ENCODE measurements at places on chromosomes 3 and 15.

- no peak for DNase-seq
Measured at GRCh38 chr3:126305427-126305826, 51.8 kb downstream of the KLF15 start.

GRCh38 chr15:74172701-74173379 is 670 bp upstream of the ISLR start:
- DNase-seq = peak; percentile 67

DNA sequence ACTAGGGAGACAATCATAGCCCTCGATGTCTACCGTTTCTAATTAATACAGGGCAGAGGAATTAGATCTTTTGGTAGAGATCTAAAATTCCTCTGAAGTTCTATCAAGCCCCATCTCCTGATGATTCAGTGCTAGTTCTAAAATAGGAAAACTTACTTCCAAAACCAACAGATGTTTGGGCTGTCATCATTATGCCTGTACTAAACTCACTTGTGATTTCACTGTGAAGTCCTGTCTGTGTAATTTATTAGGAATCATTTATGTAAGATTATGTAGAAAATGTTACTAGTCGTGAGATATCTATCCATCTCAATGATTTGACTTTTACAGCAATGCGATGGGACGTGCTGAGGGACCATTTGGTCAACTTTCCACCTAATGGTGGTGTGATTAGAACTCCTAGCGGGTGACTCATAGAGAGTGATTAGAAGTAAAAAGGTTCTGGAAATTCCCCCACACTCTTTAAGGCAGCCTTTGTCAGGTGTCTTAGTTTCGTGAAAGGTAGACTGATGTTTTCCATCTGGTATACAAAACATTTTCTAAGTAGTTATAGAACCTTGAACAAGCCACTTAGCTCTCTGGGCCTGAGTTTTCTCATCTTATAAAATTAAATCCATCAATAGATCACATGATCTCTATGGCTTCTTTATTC is 34.2 kb downstream of the LIPC start:
- no peak for DNase-seq

GRCh38 chr3:70916375-70917055 is 604.1 kb upstream of the MDFIC2 start:
- DNase-seq = no peak

DNA sequence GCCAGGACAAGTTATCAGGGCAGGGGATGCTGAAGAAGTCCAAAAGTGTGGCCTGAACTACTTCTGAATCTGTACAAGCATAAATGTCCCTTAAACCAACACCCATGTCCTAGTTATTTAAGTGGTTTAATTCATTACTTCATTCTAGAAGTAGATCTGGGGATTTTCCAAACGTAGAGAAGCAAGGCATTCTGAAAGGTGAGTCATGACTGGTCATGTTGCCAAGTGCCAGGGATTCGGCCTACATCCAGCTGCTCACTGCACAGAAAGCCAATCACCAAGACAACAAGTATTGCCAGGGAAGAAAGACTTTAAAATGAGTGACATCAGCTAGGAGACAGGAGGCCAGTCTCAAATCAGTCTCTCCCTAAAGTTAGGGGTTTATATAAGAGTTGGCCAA is 396.6 kb downstream of the GABRB3 start:
- DNase-seq = no peak

- DNase-seq = no peak
Measured at GRCh38 chr3:187255314-187255713, 36.2 kb downstream of the MASP1 start.

DNA sequence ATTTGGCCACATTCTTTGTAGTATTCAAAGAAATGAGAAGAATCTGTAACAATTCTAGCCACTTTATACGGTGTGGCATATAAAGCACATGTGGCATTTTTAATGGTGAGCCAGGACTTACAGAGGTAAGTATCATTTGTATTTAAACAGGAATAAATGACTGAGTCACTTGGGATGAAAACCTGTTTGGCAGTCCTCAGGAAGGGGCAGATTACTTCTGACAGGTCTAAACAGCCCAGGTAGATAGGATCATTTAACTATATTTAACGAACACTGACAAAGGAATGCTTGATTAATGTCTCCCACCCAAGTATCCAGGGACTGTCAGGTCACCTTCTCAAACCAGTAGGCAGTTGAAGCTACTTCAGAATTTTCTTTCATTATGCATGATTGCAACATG is 241.5 kb upstream of the SATB1 start:
- DNase-seq = no peak

- no peak for DNase-seq
Measured at GRCh38 chr15:37979671-37980409, 45.4 kb downstream of the TMCO5A start.

DNA sequence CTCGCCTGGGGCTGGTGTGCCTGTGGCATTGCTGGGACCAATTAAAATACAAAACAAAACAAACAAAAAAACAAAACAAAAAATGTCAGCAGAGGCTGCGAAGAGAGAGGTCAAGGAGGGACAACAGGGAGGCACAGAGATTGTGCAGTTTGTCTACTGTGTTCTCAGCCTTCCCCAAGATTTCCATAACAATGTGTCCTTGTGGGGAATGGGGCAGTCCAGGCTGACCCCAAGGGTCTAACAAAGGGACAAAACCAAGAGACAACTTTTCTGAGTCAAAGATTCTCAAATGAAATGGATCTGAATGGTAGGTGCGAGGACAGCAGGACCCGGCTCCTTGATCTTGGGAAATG is 46.4 kb upstream of the TRPM1 start:
- no peak for DNase-seq

DNA sequence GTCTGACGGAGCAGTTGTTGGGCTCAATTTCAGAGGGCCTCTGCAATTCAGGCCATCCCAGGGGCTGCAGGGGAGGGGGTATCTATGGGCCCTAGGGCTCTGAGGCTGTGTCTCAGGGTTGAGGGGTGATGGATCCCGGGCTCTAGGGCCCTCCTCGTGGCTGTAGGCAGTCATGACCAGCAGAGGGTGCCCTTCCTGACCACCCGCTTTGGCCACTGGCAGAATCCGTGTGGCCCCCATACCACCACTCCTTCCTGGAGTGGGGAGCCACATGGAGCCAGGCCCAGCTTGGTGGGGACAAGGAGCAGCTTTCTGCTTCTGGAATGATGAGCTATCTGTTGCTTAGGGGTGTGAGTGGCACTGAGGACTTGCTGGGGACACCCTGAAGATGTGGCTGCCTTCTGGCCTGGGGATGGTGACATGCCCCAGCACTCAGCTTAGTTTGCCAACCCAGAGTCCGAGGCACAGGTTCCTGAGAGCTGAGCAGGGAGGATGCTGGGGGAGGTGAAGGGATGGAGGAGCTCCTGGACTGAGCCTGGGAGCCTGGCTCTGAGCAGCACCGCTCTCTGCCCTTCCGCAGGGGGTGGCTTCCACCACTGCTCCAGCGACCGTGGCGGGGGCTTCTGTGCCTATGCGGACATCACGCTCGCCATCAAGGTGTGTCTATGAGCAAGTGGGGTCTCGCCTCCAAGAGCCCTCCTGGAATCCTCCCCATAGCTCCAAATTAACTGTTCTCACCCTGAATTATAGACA is 20.2 kb downstream of the HDAC11 start:
- DNase-seq = no peak

DNA sequence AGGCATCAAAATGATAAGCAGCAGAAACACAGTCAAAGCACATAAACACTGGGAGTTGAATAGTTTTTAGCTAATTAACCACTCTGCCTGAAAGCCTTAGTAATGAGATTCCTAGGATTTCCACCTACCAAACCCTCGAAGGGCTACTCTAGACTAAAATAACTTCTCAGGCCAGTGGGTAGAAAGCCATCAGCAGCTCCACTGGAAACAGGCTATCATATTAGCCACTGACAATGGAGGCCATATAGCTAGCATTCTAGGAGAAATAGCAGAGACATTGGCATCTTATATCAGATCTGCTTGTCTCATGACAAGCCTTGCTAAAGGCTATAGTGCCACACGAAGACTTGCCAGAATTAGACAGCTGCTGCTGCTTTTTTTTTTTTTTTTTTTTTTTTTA is 4.5 kb upstream of the CAPN3 start:
- no peak for DNase-seq

- no peak for DNase-seq
Measured at GRCh38 chr3:180990505-180990904, 969 bp upstream of the DNAJC19 start.

- DNase-seq = peak; percentile 80
Measured at GRCh38 chr3:14633819-14634424, 17.6 kb upstream of the CCDC174 start.

- DNase-seq = peak; percentile 83
Measured at GRCh38 chr3:182983876-182984275, 3.5 kb upstream of the DCUN1D1 start.

- DNase-seq = no peak
Measured at GRCh38 chr3:59884409-59884808, 834.6 kb upstream of the CFAP20DC start.

DNA sequence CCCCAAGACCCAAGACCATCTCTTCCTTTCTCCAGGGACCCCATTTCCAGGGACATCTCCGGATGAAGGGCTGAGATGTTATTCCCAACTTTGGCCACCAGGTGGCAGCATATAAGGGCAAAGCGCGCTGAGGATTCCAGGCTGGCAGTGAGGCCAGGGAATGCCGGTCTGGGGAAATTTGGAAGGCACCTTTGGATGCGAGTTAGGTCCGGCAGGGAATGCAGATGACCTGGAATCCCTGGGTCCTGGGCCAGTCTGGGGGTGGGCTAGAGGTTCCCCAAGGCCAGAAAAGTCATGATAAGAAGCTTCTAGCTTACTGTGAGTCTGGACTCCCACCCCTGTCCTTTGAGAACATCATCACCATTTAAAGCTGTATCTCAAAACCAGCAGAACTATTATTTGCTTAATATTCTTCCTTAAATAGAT is 1.6 kb upstream of the CHST13 start:
- DNase-seq = peak; percentile 20

- DNase-seq = no peak
Measured at GRCh38 chr3:47711596-47711995, 70.1 kb downstream of the SMARCC1 start.

DNA sequence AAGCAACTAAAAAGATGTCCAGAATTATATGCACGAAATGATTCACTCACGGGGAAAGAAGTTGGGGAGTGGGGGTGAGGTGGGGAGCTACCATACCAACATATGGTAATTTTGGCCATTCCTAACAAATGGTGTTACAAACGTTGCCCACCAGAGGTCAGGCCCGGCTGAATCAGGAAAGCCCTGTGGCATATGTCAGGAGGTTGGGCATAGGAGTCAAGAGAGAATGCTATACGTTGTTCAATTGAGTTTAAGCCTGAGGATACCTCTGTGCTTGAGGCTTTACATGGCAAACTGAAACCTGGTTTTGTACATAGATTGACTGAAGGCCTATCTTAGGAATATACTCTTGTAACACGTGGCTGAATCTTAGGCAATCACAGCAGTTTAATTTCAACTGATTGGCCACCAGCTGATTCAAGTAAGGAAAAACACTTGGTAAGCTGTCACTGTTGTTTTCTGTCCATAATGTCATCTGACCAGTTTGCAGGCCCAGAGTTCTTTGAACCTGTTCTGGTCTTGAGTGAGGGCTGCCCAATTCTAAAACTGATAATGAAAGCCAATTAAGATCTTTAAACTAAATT is 23.4 kb upstream of the SLC2A2 start:
- DNase-seq = peak; percentile 67

DNA sequence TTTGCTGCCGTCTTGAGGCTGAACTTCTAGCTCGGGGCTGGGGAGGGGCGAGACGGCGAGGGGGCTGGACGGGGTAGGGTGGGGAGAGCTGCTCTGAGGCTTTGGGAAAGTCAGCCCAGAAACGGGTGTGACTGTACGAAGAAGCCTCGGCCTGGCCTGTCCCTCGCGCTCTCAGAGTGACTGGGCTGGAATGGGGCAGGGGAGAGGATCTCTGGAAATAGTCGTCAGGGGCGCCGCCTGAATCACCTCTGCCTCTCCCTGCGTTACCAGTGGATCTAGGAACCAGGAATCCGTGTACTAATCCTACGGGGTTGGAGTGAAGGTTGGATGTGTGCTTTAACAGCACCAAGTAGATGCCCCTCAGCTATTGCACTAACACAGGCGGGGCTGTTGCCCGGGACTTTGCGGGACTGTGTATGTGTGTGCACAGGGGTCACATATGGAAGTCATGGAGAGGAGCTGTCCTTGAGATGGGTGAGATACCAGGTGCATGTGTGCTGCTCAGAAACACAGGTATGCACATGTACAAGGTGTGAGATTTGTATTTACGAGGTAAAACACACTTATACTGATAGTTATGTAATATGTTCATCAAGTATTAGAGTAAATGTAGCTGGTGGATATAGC is 591 bp downstream of the FOXL2NB start:
- no peak for DNase-seq

GRCh38 chr3:85342915-85343314 is 384.1 kb downstream of the CADM2 start:
- peak; percentile 3 for DNase-seq

GRCh38 chr3:63905731-63906620 is 6.2 kb downstream of the SCAANT1 start:
- no peak for DNase-seq

GRCh38 chr3:123700791-123701722 is 116.2 kb upstream of the HACD2 start:
- DNase-seq = no peak

GRCh38 chr3:140056047-140056446 is 121.1 kb downstream of the CLSTN2 start:
- no peak for DNase-seq

- DNase-seq = no peak
Measured at GRCh38 chr3:151398895-151399294, 14.3 kb upstream of the P2RY12 start.

Data from iris pigment epithelial cell (primary cell).